ENCODE measurements at places on chromosomes 6 and 20.

GRCh38 chr20:1174787-1175186 lies 10.0 kb downstream of the TMEM74B start:
- DNase-seq = no peak

- DNase-seq = no peak
Measured at GRCh38 chr6:148681666-148682065, 65.2 kb upstream of the UST start.

DNA sequence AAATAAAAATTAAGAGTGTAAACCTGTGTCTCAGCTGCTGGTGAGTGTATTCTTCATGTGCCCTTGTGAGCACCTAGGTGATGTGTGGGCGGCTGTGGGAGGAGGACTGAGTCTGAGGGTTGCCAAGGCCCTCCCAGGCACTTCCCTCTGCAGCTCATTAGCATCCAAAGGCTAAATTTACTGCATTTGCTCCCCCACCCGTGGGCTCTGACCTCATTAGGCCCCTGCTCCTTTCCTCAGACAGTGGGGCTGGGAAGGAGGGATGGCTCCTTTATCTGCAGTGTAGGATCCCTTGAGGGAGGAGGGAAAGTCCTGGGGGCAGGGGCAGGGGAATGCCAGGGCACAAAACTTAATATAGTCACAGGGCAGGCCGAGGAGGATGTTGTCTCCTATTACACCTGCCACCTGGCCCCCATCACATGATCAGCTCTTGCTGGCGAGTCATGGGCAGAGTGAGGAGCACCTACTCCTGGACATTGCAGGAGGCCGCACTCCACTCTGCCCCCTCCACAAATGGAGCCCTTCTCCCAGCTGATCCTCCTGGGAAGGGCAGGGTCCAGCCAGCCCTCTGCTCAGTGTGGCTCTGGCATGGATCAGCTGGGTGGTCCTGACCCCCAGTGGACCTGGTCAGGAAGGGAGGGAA lies 133.2 kb downstream of the MRPL14 start:
- no peak for DNase-seq

GRCh38 chr6:70956191-70956450 lies 739 bp downstream of the B3GAT2 start:
- DNase-seq = no peak

GRCh38 chr6:159616456-159616855 lies 76.6 kb downstream of the SOD2 start:
- no peak for DNase-seq

- no peak for DNase-seq
Measured at GRCh38 chr6:28312939-28313338, 23.0 kb downstream of the ZSCAN31 start.

GRCh38 chr6:13694562-13694961 lies 17.1 kb downstream of the RANBP9 start:
- no peak for DNase-seq

- no peak for DNase-seq
Measured at GRCh38 chr6:24666097-24666640, 530 bp downstream of the TDP2 start.

GRCh38 chr6:152746172-152746553 lies 4.4 kb upstream of the VIP start:
- no peak for DNase-seq

DNA sequence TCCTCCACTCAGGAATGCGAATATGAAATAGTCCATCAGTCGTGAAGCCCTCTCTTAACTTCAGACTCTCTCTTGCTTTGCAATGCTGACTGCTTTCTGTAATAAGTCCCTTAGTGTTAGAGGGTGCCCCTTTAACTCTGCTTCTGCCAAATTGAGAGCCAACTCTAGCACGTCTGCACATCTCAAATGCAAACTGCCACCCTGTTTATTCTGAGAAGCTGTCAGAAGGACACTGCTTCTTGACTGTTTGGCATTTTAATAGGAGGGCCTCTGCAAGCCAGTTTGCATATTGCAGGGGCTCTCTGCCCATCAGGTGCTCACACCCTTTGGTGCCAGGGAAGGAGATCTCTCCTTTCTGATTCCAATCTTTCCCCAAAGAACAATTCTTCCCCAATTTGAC lies 589.8 kb upstream of the CDH4 start:
- DNase-seq = no peak

DNA sequence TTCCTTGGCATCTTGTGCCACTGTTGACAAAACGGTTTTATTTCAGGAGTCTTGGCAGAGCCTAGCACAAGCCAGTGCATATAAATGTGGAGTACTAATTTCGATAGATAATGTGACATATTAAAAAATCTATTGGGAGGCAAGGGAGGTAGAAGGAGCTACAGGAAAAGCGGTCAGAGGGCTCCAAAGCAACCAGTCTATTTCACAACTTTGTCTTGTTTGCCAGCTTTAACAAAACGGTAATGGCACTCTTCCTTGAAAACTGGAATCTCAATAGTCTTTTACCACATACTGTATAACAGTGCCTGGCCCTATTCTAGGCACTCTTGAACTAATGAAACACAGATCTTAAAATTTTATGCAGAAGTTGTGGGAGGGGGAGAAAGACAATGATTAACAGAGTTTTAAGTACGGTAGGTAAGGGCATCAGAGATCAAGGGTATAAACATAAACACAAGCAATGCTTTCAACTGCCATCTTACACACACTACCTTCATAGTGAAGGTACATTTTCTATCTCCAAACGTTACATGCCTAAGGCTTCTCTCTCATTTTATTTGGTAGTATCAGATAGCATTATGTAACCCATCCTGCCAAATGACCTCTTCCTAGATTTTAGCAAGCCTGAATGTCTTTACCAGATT lies 33.5 kb upstream of the SYNCRIP start:
- no peak for DNase-seq

GRCh38 chr6:53530346-53530745 lies 14.6 kb downstream of the GCLC start:
- DNase-seq = no peak

DNA sequence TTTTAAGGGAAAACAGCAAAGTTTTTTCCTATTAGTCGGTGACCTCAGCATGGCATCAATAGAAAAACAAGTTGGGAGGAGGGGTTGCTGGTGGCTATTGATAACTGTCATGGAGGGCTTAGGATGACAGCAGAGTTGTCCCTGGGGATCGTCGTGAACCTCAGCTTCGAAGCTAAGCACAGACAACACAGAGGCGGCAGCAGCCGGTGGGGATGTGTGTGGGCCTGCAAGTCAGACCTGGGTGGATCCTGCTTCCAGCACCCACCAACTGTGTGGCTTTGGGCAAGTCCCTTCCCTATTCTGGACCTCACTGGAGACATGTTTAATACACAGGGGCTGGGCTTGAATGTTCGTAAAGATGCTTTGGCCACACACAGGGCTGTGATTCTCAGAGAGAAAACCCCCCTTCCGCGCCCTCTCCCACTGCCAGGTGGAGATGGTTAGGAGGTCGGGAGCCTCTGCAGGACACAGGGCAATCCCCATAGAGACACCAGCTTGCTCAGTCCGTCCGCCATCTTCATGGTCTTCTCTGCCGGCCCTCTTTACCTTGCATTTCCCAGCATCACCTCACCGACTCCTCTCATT lies 83.1 kb upstream of the TOX2 start:
- DNase-seq = no peak
